ENCODE measurements at places on chromosomes 7 and 10.

GRCh38 chr10:77223526-77224460 is 413.8 kb downstream of the KCNMA1 start:
- DNase-seq: no peak

GRCh38 chr10:72122221-72122620 is 33.9 kb upstream of the SPOCK2 start:
- DNase-seq: peak; percentile 38

DNA sequence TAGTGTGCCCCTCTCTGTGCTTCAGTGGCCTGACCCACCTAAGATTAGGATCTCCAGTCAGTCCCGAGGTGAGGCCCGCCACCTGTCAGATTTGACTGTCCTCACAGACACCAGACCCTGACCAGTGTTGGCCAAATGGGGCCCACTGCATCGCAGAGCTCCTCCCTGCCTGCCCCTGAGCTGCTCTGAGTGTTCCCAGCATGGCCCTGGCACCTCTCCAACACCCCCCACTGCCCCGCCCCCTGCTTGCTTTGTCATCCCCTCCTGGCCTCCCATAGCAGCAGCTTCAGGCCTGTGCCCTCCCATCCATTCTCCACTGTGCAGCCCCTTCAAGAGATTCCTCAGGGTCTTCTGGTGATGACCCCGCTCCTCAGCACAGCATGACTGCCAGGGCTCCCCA is 67.6 kb downstream of the C10orf120 start:
- DNase-seq: no peak

GRCh38 chr7:48088559-48089045 is 463 bp upstream of the UPP1 start:
- DNase-seq: no peak

DNA sequence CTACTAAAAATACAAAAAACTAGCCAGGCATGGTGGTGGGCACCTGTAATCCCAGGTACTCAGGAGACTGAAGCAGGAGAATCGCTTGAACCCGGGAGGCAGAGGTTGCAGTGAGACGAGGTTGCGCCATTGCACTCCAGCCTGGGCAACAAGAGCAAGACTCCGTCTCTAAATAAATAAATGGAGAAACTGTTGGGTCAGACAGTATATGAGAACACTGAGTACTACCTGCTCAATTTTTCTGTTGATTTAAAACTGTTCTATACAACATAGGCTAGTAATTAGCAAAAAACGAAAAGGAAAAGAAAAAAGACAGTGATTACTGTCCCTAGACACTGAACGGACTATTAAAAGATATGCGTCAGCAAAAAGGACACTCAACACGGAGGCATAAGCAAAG is 26.7 kb downstream of the GFRA1 start:
- no peak for DNase-seq

DNA sequence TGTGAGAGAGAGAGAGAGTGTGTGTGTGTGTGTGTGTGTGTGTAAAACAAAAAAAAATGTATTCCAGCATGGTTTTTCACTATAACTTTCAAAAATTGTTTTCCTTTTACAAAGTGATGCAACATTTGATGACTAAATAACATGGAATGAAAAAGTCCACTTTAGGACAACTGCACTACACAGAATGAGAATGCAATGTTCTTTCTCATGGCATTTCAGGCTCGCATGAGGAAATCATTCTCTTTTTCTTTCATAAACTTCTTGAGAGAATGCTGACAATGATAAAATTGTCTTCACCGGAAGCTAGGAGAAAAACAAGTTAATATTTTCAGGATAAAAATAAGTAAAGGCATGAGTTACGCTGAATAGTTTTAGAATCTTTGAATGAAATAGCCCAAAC is 53.7 kb downstream of the SLC16A12 start:
- DNase-seq: no peak

GRCh38 chr7:21412410-21412851 is 15.5 kb upstream of the SP4 start:
- DNase-seq: no peak

DNA sequence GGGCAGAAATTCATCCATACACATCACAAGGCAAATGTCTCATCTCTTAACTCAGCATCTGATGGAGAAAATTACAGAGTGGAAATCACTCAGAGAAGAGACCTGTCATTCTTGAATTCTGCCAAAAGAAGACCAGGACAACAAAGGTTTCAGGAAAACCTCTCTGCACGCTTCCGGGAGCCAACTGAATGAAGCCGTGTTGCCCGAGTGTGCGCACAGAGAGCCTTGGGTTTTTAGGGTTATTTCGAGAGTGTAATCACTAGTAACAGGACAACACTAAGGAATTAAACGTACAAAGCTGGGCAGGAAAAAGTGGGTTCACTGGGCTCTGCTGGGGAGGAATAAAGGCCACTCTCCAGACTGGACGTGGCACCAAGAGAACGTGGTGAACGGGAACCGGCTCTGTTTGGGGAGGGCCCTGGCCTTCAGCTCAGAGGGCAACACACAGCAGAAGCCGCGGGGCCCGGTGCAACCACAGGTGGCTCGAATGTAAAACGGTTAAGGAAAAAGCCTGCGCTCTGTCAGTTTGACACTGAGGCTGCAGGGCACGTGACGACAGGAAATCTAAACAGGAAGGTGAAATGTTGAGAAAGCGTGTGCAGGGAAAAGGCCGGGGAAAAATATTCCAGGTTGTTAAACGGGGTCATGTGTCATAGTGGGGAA is 331.5 kb downstream of the DNAJB6 start:
- DNase-seq: no peak

- no peak for DNase-seq
Measured at GRCh38 chr10:11425296-11425610, 186.2 kb downstream of the USP6NL start.

GRCh38 chr7:158979635-158980351 is 123.4 kb downstream of the DYNC2I1 start:
- no peak for DNase-seq

- DNase-seq: no peak
Measured at GRCh38 chr10:123999956-124000615, 93.3 kb downstream of the CHST15 start.

DNA sequence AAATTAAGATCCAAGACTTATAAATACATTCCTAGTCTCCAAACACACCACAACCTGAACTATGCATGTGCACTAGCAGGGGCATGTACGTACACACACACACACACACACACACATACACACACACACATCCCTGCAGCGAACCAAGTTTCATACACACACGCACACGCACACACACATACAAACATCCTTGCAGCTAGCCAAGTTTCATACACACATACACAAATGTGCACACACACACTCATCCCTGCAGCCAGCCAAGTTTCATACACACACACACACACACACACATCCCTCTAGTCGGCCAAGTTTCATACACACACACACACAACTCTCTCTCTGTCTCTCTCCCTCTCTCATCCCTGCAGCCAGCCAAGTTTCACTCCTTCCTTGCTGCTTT is 82.7 kb upstream of the WIPF3 start:
- DNase-seq: no peak

DNA sequence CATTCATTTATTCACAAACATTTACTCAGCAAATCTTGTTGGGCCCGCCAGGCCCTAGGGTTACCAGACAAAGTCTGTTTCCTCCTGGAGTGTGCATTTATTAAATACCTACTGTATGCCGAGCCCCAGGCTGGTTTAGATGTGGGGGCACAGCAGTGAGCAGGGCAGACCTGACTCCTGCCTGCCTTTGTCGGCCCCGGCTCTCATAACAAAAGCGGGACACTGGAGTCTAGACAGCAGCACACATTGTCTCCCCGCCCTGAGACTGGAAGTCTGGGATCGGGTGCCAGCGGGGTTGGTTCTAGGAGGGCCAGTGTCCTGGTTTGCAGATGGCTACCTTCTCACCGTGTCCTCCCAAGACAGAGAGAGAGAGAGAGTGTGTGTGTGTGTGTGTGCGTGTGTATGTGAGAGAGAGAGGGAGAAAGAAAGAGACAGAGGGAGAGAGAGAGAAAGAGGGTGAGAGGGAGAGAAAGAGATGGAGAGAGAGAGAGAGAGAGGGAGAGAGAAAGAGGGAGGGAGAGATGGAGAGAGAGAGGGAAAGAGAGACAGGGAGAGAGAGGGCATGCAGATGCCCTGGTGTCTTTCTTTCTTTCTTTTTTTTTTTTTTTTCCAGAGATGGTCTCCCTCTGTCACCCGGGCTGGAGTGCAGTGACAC is 25.9 kb downstream of the ELFN1 start:
- no peak for DNase-seq

- no peak for DNase-seq
Measured at GRCh38 chr10:101545898-101546297, 42.2 kb downstream of the POLL start.

DNA sequence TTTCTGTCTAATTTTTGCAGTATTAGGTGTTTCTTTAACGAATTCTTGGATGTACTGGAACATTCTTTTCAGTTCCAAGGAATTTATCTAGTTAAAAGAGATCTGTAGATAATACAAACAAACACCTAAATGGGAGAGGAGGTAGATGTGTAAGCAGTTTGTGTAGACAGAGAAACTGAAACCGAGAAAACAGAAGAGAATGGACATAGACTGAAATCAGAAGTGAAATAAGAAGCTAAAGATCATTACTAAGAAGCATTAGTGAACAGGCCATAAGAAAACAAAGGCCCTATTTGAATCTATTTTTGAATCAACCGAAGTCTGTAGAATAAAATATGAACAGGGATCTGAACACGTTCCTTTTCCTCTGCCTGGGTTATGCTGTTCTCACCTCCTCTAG is 26.5 kb upstream of the TMEM229A start:
- no peak for DNase-seq

DNA sequence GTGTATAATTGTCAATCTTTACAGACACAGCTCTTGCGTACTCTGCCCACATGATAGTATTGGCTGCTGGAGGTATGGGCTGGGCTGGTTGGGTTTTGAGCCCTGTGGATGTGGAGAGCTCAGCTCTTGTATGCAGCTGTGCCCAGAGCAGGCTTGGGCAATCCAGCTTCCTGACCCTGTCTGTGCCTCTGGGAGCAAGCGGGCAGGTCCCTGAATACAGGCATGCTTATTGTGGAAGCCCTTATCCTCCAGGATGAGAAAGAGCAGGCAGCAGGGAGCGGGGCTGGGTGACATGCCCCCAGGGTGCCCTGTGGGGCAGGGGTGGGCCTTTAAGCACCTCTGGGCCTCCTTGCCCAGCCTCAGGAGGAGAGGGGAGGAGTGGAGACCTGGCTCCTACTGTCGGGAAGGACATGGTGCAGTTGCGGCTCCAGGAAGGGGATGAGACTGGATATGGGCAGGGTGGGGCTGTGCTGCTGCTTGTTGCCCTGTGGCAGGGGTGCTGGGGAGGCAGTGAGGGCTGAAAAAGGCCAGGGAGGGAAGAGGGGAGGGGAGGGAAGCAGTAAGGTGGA is 32.7 kb upstream of the SH2D4B start:
- no peak for DNase-seq

DNA sequence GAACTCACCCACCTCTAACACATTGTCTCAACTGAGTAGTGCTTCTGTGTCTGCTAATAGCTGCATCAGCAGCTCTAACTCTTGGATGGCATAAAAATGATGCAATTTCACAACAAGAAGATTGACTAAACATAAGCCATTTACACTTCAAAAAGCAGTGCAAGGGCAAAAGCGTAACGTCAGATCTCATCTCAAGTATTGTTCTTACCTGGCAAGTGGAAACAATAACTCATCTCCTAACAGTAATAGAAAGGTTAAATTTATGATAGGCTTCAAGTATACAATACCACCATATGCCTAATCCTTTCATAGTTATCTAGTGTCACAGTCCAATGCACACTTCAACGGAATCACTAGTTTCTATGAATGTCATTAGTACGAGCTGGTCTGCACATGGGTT is 14.8 kb downstream of the TPK1 start:
- DNase-seq: no peak

DNA sequence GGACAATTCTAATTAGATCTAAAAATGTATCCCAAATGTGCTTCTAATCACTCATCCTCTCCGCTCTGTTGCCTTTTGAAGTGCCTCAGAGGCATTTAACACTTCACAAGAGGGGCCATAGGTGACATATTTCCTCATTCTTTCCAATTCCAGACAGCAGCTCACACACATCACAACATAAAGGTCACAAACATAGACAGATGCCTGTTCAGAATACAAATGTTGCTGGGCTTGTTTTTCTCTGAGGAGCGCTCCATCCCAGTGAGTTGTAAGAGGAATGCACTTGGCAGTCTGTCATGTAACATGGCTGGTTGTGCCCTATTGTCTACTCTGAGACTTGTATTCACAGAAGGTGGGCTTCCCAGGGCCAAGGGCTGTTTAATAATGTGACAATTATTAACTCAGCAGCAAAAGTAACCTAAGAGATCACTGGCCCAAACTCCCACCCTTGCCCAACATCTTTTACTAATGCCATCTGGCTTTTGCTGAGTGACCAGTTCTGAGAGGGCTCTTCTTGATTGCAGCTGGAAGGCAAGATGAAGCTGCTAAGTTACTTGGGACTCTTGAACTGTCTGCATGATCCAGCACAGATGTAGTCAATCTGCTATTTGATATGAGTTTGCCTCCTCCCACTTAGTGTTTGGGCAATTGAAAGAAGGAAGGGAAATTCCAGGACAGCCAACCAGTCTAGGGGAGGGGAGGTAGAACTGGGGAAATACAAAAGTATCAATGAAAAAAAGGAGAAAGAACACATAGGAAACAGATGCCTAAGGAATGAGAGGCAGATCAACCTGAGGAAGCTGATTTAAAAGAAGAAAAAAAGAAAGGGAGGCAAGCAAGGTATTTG is 13.6 kb downstream of the PON2 start:
- no peak for DNase-seq

GRCh38 chr10:33314811-33315561 is 19.5 kb downstream of the NRP1 start:
- no peak for DNase-seq

DNA sequence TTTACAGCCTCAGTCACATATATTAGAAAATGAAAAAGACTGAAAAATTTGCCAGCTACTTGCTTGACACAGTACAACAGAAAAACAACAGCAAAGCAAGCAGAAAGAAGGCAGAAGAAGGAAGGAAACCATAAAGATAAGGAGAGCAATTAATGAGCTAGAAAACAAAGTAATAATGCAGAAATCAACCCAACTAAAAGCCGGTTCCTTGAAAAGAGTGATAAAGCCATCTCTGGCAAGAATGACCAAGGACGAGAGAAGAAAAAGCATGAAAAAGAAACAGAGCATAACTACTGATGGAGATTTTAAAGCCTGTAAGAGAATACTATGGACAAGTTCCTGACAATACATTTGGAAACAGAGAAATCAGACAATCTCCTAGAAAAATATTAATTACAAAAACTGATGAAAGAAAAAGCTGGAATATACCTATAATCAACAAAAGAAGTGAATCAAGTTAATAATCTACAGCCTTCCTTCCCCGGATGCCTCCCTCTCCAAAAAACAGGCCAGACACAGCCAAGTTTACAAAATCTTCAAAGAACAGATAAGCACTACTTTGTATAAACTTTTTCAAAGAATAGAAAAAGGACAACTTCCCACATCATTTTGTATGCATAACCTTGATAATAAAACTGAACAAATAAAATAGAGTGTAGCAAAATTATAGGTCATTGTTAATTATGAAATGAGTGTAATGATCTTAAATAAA is 204.0 kb downstream of the BAMBI start:
- DNase-seq: no peak
